ENCODE measurements at places on chromosomes 11 and 22.
A peak's percentile ranks its signal among the peaks of the same experiment; 100 is the strongest.

GRCh38 chr11:69243496-69244200, 50.3 kb upstream of the MYEOV start:
- DNase-seq, result no peak

DNA sequence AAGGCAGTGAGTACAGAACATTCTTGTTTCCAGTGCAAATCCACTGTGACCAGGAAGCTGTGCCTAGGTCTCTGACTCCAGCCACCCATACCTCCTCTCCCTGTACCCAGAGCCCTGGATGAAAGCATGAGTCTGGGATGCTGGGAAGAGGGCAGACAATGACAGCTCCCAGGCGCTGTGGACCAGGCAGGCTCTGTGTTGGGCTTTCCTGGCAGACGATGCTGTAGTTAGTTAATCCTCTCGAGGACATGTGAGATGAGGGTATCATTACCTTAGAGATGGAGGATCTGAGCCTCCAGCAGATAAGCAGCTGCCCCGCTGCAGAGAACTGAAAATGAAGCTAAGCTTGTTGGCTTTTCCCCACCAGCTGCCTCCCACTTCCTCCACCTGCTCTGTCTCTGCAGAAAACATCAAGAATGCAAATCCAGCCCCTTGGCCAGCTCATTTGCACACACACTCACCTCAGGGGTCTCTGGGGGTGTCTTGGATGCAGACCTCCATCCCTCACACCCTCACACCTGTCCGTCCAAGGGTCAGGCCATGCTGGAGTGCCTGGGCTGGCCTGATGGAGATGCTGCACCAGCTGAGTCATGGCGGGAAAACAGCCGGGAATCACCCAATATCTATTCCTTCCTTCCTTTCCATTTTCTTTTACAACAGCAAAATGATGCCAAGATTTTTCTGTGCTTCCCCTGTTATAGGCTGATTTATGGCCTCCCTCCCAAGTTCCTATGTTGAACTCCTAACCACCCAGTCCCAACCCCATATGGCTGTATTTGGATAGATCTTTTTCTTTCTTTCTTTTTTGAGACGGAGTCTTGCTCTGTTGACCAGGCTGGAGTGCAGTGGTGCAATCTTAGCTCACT, 94.9 kb upstream of the SEPTIN5 start:
- DNase-seq, result no peak

GRCh38 chr11:126461096-126461440, 105.6 kb downstream of the ST3GAL4 start:
- DNase-seq, result no peak

DNA sequence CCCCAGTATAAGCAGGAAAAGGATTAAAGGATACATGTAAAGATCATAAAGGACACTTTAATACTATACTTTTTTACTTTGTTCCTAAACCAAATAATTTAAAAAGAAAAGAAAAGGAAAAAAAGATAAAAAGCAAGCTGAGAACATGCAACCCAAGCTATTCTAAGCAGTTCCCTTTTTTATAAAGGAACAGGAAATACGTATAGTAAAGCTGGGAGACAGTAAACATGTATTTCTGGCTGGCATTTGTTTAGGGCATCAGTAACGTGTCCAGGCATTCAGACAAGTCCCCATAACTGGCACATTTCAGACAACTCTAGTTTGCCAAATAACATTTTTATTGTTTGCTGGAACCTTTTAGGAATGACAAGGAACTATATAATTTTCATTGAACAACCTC, 24.9 kb downstream of the BCO2 start:
- no peak for DNase-seq

DNA sequence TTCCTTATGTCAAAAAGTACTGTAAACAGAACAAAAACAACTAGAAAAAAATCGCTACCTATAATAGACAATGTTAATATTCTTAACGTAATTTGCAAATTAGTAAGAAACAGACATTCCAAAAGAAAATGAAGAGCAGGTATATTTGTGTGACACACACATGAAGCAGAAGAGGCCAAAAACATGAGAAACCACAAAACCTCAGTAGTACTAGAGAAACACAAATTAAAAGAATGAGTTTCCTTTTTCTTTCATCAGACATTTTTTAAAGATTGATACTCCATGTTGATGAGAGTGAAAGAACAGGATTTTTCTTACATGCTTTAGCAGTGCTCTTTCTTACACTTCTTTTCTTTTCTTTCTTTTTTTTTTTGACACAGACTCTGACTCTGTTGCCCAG, 34.2 kb upstream of the PCF11 start:
- DNase-seq, result no peak

DNA sequence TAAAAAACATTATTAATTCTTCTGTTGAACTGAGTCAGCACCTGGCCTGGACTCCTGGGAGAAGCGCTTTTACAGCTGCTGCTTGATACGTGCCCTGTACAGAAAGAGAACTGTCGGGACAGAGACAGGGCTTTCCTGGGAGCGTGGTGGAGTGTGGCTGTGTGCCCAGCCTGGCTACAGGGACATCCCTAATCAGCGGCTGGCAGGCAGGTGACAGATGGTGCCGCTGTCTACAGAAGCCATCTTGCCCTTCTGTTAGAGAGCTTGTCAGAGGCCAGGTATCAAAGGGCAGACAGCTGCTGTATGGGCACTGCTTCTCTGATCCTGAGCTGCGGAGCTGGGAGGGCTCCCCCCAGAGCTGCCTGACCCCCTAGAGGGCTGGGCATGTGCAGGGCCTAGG, 361.8 kb downstream of the TENM4 start:
- peak; percentile 59 for DNase-seq

GRCh38 chr11:567629-568292, 7.0 kb downstream of the RASSF7 start:
- DNase-seq, result no peak

DNA sequence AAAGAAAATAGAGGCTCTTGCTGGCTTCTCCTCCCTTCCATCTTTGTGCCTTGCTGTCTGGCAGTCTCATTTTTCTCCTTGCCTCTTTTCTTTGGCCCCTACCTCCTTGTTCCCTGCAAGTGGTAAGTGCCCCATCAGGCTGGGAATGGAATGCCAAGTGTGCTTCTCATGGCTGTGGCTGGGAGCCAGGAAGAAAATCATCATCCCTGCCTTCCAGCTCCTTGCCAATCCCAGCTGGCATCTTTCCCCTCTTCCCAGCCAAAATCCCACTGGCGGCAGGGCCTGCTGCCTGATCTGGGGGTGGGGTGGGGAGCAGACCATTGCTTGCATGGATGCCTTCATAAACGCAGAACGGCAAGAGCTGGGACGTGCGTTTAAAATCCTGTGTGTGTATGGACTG, 27.0 kb upstream of the SLC25A18 start:
- DNase-seq, result peak; percentile 97

DNA sequence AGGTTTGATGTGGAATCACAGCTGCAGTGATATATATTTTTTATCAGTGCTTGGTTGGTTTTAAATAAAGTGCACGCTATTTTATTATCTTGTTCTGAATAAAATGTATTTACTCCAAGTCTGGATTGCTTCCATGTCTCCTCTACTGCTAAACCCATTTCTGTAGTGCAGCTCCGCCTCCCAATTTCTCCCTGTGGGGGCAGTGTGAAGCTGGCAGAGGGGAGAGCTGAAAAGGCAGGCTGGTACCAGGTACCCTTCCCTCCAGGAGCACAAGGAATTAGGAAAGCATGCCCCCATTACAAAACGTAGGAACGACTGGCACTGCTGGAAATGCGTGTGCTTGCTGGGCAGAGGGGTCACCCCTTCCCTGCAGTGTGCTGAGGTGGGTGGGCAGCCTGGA, 934 bp upstream of the TMEM132A start:
- DNase-seq, result no peak

- no peak for DNase-seq
Measured at GRCh38 chr22:39289975-39290720, 29.3 kb downstream of the RPL3 start.

DNA sequence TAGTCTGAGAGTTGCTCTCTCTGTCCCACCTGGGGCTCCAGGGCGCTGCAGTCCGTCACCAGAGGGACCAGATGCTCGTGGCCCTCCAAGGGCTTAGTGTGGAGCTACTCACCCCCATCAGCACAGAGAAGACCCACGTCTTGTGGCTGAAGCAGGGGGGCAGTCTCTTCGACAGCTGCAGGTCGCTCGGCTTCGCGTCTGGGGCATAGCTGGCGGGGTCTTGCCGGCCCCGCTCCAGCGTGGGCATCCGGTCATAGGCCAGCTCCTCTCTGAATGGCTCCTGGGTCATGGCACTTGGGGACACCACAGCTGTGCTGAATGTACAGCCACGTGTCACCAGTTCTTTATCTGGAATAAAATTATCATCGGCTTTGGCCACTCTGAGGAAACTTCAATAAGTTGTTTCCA, 608 bp downstream of the MLC1 start:
- no peak for DNase-seq

- DNase-seq, result no peak
Measured at GRCh38 chr11:33773404-33773986, 825 bp downstream of the FBXO3 start.

GRCh38 chr11:76830639-76831327, 29.9 kb upstream of the ACER3 start:
- peak; percentile 93 for DNase-seq

GRCh38 chr11:110527146-110527545, 97.4 kb downstream of the FDX1 start:
- no peak for DNase-seq

- no peak for DNase-seq
Measured at GRCh38 chr22:43526946-43527345, 115.1 kb downstream of the MPPED1 start.

DNA sequence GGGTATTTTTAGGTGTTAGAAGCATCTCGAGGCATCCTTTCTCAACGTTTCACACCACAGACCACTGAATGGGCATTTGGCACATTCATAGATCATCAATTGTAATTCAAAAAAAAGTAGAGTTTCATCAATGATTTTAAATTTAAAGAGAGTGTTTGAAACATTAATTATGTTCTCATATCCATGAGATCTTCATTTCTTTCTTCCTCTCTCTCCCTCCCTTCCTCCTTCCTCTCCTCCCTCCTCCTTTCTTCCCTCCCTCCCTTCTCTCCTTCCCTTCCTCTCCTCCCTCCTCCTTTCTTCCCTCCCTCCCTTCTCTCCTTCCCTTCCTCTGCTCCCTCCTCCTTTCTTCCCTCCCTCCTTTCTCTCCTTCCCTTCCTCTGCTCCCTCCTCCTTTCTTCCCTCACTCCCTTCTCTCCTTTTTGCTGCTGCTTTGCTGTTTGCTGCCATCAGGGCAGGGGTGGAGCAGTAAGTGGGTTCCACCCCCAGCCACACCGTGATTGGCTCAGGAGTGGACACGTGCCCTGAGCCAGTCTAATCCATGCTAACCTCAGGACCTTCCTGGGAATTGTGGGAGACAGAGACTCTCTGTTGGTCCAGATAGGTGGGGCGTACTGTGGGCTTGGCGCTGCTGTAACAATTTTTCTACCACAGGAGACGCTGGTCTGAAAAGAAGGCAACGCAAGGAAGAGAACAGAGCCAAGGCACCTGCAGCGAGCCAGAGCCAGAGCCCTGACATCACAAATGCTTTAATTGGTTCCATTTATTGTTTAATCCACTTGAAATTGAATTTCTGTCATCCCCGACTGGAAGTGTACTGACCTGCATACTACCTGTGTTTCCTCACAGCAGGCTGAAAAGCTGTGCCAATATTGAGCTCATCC, 33.7 kb upstream of the APOBEC3A start:
- peak; percentile 91 for DNase-seq

DNA sequence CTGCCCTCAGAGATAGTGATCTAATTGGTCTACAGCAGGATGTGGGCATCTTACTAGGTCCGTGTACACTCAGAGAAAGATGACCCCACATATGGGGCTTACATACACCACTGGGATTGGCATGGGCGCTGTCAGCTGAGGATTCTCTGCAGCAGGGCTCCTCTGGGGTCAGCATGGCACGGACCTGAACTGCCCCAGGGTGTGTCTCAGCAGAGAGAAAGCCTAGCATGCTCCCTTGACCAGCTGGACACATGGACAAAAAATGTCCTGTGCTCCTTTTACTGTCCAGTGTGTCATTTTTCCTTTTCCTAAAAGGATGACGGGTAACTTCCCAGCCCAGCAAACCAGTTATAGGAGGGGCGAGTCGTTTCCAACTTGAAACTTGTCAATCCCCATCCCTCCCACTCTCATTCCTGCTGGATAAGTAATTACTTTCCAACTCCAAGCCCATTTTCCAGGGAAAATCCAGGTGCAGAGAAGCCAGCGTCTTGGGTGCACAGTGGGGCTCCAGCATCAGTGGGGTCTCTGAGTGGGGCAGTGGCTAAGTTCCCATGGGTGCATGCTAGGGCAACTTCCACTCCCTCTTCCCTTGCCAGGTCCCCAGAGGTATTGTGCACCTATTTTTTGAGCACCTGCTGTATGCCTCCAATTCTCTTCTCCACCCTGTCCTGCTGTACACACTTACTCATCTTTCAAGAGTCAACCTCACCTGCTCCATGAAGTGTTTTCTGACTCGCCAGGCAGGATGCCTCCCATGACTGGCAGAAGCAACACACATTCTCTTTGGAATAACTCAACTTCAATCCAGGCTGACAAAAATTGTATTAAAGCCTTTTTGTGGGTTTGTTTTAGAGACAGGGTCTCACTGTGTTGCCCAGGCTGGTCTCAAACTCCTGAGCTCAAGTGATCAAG, 5.0 kb downstream of the VSTM5 start:
- no peak for DNase-seq

- peak; percentile 60 for DNase-seq
Measured at GRCh38 chr11:75325713-75326438, 25.6 kb downstream of the ARRB1 start.

DNA sequence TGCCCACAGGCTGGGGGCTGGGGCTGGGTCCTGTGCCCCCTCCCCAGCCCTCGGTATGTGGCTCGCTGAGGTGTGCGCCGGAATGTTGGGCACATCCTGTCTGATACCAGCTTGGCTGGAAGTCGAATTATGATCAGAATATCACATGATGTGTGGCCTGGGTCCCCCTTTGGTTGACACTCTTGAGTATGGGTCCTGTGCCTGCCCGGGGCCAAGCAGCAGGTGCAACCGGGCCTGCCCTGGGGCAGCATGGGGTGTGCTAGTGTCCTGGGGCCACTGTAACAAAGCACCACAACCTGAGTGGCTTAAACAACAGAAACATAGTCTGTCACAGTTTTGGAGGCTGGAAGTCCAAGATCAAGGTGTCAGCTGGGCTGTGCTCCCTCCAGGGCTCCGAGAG, 52.7 kb downstream of the PARVB start:
- no peak for DNase-seq

GRCh38 chr22:48477031-48477721, 1350.5 kb downstream of the BRD1 start:
- DNase-seq, result peak; percentile 67

- DNase-seq, result no peak
Measured at GRCh38 chr22:49951986-49952896, 8.3 kb upstream of the PIM3 start.

DNA sequence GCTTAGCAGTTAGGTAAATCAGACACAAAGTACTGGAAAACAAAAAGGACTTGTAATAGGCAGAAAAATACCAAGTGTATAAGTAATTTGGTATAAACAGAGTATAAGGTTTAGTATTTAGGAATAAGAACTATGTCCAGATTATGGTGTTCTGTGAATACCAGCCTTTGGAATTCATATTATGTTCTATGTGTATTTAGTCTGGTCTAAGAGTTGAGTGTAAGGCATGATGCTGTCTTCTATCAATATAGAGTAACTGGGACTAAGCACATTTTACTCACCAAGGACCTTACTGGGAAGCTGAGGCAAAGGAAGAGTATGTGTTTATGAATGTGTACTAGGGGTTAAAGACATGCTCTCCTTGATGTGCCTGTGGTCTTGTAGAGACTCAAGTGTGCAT, 9.5 kb downstream of the SDHD start:
- no peak for DNase-seq
